ENCODE measurements at places on chromosomes 3 and 15.

GRCh38 chr3:94336046-94336753 is 273.3 kb downstream of the NSUN3 start:
- no peak for DNase-seq

DNA sequence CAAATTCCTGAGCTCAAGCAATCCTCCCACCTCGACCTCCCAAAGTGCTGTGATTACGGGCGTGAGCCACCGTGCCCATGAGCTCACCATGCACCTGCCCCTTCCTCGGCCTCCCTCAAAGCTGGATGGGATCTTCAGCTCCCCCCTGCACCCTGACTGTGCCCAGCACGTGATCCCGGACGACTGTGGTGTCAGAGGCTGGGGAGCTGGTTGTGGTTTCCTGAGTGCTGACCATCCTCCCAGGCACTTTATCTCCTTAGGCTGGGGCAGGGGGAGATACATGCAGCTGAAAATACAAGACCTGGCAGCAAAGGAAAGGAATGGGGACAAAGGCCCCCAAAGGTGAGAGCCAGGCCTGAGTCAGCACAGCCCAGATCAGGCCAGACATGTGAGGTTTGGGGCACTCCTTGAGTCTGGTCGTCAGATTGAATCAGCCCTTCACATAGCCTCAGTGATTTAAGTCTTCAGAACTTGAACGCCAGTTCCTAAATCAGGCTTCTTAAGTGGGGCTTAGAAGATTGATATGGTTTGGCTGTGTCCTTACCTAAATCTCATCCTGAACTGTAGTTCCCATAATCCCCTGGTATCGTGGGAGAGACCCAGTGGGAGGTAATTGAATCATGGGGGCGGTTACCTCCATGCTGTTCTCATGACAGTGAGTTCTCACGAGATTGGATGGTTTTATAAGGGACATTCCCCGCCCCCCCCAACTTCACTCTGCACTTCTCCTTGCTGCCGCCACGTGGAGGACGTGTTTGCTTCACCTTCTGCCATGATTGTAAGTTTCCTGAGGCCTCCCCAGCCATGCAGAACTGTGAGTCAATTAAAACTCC is 35.8 kb downstream of the PRKCD start:
- peak; percentile 68 for DNase-seq

DNA sequence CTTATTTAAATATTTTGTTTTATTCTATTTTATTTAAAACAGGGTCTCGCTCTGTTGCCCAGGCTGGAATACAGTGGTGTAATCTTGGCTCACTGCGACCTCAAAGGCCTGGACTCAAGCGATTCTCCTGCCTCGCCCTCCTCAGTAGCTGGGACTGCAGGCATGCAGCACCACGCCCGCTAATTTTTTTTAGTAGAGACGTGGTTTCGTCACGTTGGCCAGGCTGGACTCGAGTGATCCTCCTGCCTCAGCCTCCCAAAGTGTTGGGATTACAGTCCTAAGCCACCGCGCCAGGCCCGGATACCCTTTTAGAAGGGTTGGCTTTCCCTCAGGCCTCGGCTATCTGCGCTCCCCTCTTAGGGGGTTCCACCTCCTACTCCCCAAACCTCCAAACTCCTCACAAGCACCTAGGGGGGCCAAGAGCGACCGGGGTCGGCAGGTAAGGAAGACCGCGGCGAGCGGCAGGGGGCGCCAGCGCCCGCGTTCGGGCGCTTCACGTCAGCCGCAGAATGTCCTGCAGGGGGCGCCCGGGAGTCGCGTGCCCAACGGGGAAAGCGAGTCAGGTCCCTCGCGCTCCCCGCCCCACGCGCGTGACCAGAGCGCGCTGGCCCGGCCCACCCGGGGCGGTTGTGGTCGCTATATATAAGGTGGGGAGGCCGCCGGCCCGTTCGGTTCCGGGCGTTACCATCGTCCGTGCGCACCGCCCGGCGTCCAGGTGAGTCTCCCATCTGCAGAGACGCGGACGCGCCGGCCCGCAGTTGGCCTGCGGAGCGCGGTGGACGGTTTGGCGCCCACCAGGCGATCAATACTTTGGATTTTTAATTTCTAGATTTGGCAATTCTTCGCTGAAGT is 51.8 kb upstream of the GATM start:
- DNase-seq, result peak; percentile 89

- no peak for DNase-seq
Measured at GRCh38 chr3:143165211-143165610, 45.6 kb downstream of the CHST2 start.

DNA sequence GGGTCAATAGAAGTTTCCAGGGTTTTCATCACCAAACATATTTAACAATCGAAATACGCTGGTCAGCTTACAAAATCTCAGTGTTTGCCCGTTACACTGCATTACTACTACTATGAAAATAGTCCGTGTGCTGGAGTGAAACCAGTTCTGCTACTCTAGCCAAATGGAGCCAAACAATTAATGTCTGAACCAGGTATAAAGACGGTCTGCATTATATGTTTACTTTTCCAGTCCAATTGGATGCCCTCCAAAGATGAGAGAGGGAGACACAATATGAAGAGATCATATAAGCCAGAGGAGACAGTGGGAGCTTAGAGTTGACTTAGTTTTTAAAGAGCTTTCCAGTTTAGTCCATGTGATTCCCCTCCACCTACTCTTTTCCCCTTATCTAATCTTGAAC is 6.3 kb upstream of the DUT start:
- no peak for DNase-seq

- no peak for DNase-seq
Measured at GRCh38 chr3:170021083-170021482, 16.7 kb upstream of the GPR160 start.

DNA sequence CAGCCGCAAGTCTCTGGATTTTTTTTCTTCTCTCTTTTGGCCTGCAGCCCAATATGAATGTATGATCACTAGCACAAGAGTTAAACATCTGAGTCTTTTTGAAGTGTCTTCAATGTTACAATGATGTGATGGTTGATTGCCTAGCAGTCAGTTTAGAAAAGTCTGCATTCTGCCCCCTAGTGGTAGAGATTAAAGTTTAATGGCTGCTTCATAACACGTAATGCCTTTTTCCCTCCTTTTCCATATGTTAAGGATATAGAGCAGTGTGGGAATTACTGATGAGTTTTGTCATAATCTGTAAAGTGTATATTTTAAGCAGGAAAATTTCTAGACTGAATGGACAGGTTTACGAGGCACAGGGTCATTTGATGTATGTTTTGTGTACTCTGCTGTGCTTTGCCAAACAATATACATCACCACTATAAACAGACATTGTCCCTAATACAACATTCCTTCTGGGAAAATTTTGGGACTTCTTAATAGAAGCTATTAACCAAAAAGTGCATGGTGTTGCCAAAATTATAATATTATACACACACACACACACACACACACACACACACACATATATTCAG is 1038.5 kb upstream of the NR2F2 start:
- no peak for DNase-seq

DNA sequence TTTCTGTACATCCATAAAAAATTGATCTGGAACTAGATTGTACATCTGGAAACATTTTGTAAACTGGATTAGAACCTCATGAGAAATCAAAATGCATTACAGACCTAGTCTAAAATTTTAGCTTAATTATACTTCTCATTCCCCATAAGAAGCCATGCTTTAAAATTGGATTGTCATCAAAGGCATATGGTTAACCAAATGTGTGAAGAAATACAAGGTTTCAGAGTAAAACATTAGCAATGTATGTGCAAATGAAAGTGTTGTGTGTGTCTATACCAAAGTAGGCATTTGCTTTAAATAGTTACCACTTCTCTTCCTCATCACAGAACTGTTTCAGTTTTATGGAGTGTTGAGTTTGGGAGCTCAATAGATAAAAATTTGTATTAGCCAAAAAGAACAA is 968.7 kb downstream of the EPHA3 start:
- DNase-seq, result no peak

- DNase-seq, result no peak
Measured at GRCh38 chr3:171606151-171606751, 146.0 kb upstream of the TNIK start.

DNA sequence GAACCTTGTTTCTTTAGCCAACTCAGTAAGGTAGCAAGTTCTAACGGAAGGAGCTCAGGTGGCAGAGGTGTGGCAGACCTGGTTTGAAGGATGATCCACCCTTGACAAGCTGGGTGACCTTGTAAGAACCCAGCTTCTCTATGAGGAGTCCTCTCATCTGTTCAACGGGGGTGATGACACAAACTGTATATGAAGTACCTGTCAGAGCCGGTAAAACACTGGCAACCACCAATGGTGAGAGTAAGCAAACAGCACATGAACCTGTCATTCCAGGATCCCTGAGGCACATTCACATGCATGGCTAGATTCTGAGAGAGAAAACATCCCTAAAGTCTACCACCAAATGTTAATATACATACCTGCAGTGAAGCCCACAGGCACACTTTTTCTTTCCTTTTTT is 2.4 kb downstream of the SCAP start:
- DNase-seq, result no peak

GRCh38 chr15:76127880-76128279 is 68.1 kb downstream of the TMEM266 start:
- DNase-seq, result no peak

DNA sequence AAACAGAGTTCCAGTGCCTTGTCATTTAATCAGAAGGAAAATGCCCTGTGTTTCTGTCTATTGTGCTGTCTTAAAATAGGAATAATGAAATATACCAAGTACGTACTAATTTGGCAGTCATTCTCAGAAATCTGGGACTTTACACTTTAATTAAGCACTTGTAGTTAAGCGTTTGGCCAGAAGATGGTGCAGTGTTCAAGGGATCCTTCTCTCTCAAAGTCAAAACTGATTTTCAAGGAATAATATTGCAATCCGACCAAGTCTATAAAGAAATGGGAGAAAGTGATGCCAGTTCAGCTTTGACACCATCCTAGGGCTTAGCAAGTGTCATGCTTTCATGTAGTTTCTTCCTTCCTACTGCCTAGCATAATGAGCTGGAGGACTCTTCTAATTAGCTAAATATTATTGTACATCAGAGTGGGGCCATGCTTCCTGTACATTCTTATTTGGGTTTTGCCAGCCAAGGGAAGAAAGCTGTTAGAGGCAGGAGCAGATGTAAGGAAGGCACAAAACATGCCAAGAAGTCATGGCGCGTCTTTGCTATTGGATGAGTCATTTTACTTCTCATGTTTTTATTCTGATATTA is 64.8 kb downstream of the SAMMSON start:
- DNase-seq, result peak; percentile 10

GRCh38 chr3:139687431-139687830 is 9.7 kb upstream of the NMNAT3 start:
- DNase-seq, result no peak

- DNase-seq, result no peak
Measured at GRCh38 chr15:34821831-34822230, 26.5 kb upstream of the ACTC1 start.

GRCh38 chr15:91782221-91782620 is 71.3 kb upstream of the SLCO3A1 start:
- no peak for DNase-seq

DNA sequence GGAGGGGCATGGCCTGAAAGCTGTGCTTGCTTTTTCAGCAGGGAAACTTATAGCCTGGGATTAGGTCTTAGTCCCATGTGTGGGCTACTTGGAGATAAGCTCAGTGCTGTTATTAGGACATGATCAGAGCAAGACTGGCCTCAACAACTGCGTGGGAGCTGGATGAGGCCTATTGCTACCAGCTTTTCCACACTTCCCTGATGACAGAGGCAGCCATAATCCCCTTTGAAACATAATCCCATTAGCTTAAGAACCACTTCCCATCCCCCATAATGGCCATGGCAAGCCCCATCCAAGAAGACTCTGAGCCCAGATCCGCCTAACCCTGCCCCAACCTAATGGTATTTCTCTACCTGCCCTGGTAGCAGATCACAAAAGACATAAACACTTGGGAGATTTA is 26.6 kb upstream of the GK5 start:
- no peak for DNase-seq

DNA sequence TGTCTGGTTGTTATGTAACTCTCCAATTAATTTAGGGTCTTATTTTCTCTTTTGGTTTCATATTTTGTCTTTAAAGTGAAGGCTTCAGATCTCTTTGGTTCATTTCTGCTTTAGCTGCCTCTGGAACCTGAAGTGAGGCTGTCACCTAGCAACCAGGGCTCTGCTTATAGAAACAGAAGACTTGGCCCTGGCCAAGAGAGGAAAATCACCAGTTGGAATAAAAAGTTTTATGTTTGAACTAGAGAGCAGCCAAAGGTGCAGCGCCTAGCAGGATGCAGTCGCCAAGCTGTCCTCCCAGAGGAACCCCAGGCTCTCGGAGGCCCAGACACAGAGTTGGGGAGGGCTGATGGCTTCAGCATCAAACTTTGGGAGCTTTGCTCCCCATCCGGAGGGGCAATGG is 41.1 kb downstream of the LYZL4 start:
- no peak for DNase-seq

DNA sequence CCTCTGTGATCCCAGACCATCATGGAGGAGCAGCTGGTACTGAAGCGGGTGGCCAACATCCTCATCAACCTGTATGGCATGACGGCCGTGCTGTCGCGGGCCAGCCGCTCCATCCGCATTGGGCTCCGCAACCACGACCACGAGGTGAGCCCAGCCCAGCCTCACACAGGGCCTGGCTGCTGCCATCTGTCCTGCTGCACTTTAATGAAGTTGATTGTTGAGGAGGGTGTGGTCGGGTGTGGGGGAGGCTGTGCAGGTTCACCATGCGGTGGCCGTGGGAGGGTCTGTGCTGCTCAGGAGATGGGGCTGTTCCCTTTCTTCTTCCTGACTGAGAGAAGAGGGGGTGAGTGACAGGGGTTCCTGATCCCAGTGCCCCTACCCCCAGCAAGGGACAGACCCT is 30.6 kb downstream of the ACAD9 start:
- no peak for DNase-seq

GRCh38 chr15:94145046-94145445 is 86.3 kb upstream of the MCTP2 start:
- no peak for DNase-seq

GRCh38 chr3:89000886-89001285 is 106.5 kb upstream of the EPHA3 start:
- DNase-seq, result no peak

DNA sequence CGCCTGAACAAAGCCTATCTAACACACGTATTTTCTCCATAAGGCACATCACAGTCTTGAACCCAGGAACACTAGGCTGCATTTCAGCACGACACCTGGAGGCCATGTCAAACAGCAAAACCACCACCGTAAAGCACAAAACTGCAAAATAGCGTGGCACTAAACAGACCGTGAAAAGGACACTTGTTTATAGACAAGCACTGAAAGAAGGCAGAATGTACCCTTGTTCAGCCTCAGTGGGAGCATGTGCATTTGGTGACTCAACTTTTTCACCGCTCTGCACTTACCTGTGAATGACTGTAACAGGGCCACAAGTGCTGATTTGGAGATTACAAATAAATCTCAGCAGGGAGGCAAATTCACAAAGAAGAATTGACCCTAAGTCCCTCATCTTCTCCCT is 80.8 kb downstream of the ISG20 start:
- DNase-seq, result no peak

- peak; percentile 63 for DNase-seq
Measured at GRCh38 chr3:10189557-10190354, 25.0 kb downstream of the IRAK2 start.
